Hematopoietic multipotent progenitor cell treated with erythropoietin and hydrocortisone succinate and interleukin-3 and kit ligand, for 8 days (in vitro differentiated cells): ENCODE measurements at places on chromosomes 2 and 18.

DNA sequence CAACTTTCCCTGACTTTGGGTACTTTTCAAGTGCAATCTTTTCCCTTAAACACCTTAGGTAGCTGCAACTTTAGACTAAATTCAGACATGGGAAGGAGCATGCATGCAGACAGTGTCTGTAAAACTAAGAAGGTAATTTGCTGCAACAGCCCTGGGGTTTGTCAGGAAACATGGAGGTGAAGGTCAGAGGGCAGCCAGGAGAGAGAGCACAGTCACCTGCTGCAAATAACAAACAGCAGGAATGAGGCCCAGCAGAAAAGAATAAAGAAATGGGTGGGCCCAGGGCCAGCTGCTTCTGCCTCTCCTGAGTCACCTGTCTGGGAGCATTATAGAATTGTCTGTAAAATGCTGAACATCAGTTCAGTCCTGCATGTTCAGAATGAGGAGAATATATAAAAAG, 35.2 kb downstream of the MTHFD2 start:
- no peak for DNase-seq

DNA sequence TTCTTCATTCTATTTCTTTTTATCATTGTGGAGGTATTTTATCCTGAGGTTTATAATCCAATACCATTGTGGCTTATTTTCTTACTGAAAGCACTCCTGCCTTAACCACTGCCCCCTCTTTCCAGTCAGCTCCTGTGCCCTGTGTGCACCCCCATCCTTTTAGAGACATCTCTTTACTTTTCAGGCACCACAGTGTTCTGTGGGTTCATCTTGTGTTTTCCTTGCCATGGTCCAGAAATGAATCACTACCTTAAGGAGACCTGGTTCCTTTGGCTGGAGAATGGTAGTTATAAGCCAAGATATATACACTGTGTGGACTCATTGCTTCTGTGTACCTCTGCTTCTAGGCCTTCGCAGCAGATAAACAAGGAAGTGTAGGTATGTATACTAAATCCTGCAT, 278.3 kb downstream of the PTGR3 start:
- no peak for DNase-seq

GRCh38 chr2:177275743-177276055, 11.2 kb upstream of the NFE2L2 start:
- no peak for DNase-seq

DNA sequence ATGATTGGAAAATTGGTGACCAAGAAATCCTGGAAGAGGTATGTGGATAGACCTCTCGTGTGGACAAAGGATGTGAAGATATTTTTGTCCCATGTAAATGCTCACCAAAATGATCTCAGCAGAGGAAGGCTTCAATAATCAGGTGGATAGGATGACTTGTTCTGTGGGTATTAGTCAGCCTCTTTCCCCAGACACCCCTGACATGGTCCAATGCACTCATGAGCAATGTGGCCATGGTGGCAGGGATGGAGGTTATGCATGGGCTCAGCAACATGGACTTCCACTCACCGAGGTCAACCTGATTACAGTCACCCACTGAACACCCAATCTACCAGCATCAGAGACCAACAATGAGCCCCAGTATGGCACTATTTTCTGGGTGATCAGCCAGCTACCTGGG, 20.2 kb downstream of the CHRNA1 start:
- no peak for DNase-seq

DNA sequence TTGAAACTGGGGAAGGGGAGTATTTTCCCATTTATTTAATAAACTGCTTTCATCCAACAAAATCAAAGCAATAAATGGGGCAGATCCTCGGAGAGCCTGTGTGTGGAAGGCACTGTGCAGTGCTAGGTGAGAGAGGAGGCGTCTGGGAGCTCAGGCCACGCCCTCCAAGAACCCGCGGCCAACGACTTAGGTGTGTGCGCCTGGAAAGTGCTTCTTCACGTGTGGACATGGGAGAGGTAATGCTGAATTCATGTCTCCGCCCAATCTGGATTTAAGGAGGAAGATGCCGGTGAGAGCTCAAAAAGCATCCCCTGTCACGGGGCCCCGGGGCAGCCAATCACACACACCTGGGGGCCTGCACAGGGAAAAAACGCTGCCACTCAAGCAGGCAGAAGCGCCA, 77.4 kb downstream of the HDAC4 start:
- no peak for DNase-seq

DNA sequence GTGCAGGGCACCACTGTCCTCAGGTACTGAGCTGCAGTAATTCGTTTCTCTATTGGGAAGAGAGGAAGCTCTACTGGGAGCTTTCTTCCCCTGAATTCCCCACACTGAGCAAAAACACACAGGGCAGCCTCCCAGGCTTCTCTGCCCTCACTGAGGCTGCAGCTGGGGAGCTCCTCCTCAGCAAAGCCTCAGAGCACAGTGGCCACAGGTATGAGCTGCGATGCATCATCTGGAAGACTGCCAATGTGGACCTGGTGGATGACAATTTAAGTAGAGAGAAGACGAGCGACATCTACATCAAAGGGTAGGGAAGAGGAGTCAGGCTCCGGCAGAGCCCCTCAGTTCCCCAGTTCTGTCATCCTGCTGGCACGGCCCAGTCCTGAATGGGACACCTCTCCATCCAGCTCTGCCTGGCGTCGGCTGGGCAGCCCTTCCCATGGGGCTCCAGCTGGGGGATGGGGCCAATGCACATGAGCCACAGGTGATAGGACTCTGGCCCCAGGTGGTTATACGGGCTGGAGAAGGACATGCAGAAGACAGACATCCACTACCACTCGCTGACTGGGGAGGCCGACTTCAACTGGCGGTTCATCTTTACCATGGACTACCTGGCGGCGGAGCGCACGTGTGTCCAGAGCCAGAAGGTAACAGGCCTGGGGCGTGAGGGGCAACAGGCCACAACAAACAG, 37.6 kb downstream of the LMAN2L start:
- no peak for DNase-seq

- DNase-seq, result no peak
Observed at GRCh38 chr2:54876764-54877163, 153.3 kb downstream of the EML6 start.

DNA sequence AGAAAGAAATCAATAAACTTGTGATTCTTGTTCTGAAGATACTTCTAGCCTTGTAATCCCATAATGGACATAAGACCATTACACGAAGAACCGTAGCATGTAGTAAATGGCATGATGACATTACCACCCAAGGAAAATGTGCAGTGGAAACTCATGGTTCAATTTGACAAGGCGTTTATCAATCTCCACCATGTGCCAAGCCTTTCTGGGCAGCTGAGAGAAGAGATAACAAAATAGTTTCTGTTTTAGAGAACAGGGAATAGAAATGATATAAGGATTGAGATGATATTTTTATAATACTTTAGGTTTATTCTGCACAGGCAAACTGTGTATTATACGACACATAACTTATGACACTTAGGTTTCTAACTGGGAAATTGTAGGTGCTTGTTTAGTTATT, 19.2 kb downstream of the ABI2 start:
- DNase-seq, result peak; percentile 97

DNA sequence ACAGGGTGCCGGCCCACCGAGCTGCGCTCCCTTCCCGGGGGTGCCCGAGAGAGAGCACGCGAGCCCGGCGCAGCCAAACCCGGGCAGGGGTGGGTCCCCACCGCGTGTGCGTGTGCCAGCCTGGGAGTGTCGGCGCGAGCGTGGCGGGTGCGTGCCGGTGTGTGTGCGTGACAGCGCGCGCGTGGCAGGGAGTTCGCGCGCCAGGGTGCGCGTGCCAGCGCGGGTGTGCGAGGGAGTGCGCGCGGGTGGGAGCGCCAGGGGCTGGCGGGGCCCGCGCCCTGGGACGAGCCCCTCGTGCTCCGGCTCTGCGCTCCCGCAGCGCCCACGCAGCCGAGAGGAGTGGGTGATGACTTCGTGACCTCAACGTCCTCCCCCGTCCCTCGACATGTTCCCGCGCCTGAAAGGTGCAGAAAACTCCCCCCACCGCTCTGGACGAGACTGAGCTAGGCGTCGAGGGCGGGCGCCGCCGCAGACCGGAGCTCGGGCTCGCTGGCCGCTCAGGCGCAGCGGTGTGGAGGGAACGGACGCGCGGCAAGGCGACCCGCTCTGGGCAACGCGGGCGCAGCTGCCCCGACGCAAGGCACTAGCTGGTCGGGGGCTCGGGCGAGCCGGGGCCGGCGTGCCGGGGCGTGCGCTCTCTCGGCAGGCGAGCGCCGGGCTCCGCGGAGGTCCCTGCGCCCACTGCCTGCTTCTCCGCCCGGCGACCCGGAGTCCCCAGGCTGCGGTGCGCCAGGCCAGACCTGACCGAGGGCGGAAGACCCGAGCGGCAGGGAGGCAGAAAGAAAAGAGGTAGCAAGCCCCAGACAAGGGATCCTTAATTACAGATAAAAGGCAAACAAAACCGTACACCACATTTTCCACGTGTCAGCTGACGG, 582.8 kb downstream of the ZEB2 start:
- DNase-seq, result peak; percentile 27

GRCh38 chr2:38997781-38998180, 108.1 kb downstream of the ARHGEF33 start:
- DNase-seq, result no peak

DNA sequence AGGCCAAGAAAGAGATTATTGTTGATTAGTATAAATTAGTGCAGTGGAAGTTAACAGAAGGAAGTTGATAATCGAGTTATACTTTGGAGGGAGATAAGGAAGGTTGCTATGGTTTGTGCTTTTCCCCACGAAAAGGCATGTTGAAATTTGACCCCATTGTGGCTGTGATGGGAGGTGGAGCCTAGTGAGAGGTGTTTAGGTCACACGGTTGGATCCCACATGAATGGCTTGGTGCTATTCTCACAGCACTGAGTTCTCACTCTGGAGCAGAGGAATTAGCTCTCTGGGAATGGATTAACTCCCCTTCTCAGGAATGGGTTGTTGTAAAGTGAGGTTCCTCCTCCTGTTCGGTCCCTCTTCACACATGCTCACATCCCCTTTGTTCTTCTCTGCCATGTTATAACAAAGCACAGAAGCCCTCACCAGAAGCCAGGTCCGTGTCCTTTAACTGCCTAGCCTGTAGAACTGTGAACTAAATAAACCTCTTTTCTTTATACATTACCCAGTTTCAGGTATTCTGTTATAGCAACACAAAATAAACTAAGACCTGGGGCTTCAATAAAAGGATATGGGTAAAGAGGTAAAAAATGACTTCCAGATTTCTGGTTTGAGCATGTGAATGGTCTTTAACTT, 21.9 kb downstream of the PIGN start:
- DNase-seq, result no peak

GRCh38 chr2:195695002-195695631, 38.1 kb downstream of the SLC39A10 start:
- no peak for DNase-seq

- DNase-seq, result peak; percentile 9
Observed at GRCh38 chr2:159546039-159546438, 70.3 kb downstream of the BAZ2B start.

DNA sequence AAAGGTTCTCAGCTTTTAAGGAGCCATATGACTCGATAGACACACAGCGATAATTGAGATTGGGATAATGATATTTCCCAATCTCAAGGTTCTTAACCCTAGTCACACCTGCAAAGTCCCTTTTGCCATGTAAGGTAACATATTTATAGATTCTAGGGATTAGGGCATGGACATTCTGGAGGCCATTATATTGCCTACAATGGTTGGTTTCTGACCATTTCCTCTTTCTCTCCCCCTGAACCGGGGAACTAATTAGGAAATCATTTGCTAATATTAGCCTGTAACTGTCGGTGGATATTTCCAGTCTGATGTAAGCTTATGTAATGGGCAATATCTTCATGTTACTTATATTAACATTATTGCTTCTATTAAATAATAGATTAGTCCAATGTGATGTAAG, 40.8 kb upstream of the ARHGAP15 start:
- DNase-seq, result no peak

GRCh38 chr18:42281124-42281523, 326.1 kb downstream of the PIK3C3 start:
- DNase-seq, result no peak
